Uterus (tissue), 4 donors: ENCODE measurements at places on chromosomes 16 and 17.

GRCh38 chr17:64007838-64008282 is 9.7 kb downstream of the PRR29 start:
- no peak for DNase-seq

DNA sequence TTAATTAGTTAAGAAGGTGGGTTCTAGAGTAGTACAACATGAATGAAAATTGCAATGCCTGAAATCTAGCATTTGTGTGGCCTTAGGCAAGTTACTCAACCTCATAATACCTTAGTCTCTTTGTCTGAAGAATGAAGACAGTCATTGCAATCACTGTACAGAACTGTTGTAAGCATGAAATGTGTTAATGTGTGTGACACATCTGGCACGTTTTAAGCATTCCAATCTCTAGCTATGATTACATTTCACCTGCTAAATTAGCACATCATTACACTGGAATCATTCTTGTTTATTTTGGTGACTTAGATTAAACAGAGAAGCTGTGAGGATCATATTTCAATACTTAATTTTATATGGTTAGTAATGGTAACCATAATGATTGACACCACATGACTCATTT is 629.7 kb upstream of the KIF2B start:
- DNase-seq: no peak

- no peak for DNase-seq
Observed at GRCh38 chr17:32575852-32576251, 89.1 kb downstream of the CDK5R1 start.

- DNase-seq: no peak
Observed at GRCh38 chr16:78742501-78743283, 643.2 kb downstream of the WWOX start.

GRCh38 chr17:2363851-2364762 is 26.8 kb downstream of the SGSM2 start:
- no peak for DNase-seq

GRCh38 chr16:84732674-84733352 is 33.0 kb downstream of the USP10 start:
- no peak for DNase-seq

- no peak for DNase-seq
Observed at GRCh38 chr17:2331303-2331702, 5.0 kb downstream of the TSR1 start.

DNA sequence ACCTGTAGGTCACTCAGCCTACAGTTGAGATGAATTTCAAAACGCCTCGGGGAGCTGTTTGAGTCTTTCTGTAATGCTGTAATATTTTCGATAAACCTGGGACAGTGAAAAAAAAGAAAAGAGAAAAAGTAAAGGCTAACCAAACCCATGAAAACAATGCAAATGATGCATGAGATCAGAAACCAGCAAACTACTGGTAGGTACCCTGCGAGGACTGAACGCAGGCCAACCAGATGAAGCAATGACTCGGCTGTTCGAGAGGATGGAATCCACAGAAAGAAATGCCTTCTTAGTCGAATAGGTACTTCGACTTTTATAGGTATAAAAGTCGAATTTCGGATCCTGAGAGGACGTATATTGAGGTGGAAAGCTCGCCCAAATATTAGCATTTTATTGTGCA is 509 bp upstream of the ATAD5 start:
- DNase-seq: no peak

DNA sequence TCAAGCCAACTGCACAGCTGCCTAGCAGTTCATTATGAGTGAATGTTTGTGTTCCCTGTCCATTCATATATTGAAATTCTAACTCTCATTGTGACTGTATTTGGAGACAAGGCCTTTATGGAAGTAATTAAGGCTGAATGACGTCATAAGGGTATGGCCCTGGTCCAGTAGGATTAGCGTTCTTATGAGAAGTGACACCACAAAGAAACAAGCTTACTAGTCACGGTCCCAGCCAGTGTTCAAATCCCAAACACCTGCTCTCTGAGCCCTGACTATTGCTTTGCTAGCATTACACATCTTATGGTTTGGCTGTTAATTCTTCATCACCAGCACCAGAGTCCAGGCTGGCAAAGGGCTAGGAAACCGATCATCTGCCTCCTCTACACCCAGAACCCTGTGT is 2.2 kb downstream of the ZNF668 start:
- DNase-seq: no peak

DNA sequence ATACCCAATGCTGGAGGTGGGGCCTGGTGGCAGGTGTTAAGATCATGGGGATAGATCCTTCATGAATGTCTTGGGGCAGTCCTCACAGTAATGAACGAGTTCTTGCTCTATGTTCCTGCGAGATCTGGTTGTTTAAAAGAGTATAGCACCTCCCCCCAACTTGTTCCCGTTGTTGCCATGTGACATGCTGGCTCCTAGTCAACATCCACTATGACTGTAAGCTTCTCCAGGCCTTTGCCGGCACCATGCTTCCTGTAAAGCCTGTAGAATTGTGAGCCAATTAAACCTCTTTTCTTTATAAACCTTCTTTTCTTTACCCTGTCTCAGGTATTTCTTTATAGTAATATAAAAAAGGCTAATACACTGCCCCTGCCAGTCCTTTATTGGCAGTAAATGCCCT is 33.3 kb downstream of the RANBP10 start:
- peak; percentile 42 for DNase-seq

DNA sequence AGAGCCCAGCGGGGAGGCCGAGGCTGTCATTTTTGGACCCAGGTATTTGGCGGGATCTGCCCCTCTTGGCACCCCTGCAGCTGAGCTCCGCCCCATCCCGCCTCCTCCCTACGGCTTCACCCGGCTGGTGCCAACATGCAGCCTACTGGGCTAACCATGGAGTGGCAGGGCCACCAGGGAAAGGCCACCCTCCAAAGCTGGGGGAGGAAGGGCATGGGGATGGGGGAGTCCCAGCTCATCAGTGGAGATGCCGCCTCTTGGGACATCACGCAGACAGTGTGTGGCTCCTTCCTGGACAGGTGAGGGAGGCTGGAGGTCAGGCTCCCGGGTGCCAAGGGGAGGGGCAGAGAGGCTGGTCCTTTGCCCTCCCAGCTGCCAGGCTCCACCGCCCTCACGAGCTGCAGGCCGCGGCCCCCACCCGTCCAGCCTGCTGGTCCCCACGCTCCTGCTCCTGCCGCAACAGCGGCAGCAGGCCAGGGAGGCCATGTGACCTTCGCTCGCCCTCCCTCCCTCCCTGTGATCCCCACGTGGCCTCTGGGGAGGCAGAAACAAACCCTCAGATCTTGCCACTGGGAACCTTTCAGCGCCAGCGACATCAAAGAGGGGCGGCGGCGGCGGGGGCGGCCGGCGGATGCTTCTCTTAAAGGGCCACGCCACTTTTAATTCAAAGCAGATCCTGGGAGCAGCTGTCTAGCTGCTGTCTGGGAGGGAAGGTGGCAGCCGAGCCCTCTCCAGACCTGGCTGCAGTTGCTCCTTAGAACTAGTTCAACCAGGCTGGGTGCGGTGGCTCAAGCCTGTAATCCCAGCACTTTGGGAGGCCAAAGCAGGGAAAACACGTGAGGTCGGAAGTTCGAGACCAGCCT is 6.8 kb upstream of the NOTUM start:
- peak; percentile 73 for DNase-seq

- no peak for DNase-seq
Observed at GRCh38 chr17:49358641-49359247, 3.3 kb downstream of the ZNF652 start.
